ENCODE measurements at places on chromosomes 3 and 15. TPM values are rescaled to one million over a fixed set of nuclear protein-coding genes. Genes with fewer than 3 reads are reported as not detected.

GRCh38 chr3:170962411-170962810, 54.0 kb upstream of the EIF5A2 start:
- no peak for DNase-seq

DNA sequence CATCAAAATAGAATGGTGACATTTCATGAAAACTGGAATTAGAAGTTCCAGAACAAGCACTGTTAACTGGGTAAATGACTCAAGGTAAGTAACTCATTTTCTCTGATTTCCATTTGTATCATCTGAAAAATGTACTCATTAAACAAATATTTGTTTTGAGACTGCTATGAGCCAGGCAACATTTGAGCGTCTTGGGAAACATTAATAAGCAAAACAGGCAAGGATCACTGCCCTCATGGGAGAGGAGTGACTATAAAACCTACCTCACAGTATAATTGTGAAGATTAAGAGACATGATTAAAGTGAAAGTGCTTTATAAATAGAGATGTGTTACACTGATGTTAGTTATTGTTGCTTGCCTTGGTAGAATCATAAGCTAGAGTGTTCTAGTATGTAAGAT, 711.8 kb upstream of the UBE2E2 start:
- no peak for DNase-seq

- no peak for DNase-seq
These were observed 7.4 kb upstream of the LRRFIP2 start for GRCh38 chr3:37181756-37182155.

DNA sequence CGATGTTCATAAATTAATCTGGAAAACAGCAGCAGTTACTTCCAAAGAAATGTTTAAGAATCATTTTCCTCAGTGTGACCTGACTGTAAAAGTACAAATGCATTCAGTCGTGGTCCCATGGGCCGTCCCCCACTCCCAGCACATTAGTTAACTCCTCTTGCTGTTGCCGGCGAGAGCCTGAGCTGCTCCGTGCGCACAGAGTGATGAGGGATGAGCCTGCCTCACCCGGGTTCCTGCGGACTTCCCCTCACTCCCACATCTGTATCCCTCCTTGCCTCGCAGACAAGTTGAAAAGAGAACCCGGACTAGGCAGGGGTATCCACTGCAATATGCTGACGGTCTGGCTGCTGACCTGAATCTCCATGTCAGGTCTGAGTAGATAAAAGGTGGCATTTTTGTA, 861.7 kb upstream of the NR2F2 start:
- DNase-seq = no peak

- no peak for DNase-seq
These were observed 9.5 kb downstream of the ZBTB47 start for GRCh38 chr3:42662813-42663535.

GRCh38 chr3:4983739-4984510, 4.7 kb downstream of the BHLHE40 start:
- DNase-seq = peak; percentile 73

DNA sequence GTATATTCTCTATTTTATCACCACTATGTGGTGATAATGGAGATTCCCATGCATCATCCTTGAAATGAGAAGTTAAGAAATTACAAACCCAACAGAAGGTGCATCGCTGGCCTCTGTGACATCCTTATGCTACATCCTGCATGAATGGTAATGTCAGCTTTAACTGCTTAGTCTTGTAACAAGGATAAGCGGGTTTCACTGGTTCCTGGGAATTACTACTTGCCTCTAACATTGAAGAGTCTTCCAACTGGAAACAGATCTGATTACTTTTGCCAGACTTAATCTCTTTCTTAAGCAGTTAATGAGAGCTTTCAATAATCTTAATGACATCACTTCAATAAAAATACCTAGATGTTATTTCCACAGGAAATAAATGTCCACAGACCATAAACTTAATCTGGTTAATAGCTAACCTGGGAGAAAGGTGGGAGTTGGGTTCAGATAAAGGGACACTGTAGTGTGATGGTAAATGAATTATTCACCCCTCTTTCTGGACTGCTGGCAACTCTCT, 44.0 kb downstream of the FMN1 start:
- DNase-seq = no peak

DNA sequence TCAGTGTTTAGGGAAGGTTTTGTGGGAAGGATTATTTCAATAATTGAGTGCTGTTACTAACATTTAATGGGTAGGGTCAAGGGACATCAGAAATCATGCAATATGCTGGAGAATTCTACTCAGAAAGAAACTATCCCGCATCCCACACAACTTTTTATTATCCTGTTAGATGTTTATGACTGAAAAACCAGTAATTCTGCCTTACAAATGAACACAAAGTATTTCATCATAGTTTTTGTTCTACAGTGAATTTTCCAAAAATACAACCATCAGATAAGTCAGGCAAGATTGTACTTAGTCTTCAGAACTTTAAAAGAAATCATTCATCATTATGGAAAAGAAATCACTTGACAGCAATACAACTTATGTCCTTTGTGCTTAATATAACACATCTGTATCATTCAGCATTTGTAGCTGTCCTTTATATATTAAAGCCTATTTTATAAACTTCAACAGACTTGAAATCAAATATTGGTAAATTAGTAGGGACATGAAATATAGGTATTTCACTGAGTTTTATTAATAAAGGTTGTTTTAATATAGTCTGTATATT, 61.9 kb downstream of the TRPM7 start:
- no peak for DNase-seq

DNA sequence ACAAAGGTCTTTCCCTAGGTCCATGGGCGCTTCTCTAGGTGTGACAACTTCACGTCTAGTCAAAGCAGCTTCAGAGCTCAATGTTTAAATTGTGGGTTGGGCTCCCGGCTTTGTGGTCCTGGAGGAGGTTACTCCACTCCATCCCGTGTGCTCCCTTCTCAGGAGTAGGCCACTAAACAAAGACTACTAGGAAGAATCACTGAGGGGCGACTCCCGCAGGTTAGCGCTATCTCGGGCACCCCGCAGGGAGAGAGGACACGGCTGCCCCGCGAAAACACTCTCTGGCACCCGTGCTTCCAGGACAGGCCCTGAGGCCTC, 500 bp downstream of the PARP6 start:
- peak; percentile 31 for DNase-seq

GRCh38 chr3:169324452-169324785, 339.1 kb downstream of the MECOM start:
- no peak for DNase-seq

DNA sequence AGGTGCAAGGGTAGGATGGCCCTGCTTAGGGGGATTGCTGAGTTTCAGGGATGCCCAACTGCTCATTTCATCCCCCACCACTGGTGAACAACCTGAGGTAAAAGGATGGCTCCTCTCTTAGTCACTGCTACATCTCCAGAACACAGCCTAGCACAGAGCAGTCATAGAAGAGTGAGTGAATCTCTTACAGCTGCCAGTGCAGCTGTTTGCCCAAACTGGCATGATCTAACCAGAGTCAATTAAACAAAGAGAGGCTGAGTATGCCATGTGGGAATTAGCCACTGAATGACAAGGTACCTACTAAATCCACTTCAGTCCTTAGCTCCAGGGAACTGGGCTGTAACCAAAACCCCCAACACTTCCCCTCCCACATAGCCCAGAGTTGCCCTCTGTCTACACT, 6.8 kb upstream of the NCKIPSD start:
- DNase-seq = peak; percentile 28

GRCh38 chr3:9099702-9100512, 136.6 kb upstream of the RAD18 start:
- no peak for DNase-seq

- DNase-seq = peak; percentile 46
These were observed 48.0 kb upstream of the LDHAL6B start for GRCh38 chr15:59158701-59159034.

DNA sequence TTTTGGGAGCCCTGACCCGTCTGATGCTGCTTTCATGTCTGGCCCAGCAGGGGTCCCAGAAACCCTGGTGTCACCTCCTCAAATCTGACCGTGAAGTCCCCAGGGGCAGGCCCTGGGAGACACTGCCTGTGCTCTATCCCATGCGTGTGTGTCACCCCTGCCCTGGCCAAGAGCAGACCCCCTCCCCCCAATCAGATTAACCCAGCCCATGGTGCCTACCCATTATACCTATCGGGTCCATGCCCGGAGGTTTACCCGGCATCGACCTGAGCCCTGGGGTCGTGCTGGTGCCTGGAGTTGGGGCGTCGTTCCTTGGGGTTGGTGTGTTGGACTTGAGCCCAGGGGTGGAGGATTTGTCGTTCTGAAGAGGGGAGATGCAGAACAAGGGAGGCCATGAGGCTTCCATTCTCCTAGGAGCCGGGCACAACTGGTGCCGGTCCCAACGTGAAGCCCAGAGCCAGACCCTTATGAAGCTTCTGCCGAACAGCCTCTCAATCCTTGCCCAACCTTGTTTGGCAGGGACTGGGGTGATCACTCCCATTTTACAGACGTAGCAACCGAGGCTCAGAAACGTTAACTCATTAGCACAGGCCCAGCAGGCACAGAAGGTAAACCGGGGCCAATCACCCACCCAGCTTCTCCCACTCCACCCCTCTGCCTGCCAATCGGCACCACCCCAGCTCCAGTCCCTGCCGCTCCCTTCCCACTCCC, 39.6 kb downstream of the TLE3 start:
- no peak for DNase-seq

DNA sequence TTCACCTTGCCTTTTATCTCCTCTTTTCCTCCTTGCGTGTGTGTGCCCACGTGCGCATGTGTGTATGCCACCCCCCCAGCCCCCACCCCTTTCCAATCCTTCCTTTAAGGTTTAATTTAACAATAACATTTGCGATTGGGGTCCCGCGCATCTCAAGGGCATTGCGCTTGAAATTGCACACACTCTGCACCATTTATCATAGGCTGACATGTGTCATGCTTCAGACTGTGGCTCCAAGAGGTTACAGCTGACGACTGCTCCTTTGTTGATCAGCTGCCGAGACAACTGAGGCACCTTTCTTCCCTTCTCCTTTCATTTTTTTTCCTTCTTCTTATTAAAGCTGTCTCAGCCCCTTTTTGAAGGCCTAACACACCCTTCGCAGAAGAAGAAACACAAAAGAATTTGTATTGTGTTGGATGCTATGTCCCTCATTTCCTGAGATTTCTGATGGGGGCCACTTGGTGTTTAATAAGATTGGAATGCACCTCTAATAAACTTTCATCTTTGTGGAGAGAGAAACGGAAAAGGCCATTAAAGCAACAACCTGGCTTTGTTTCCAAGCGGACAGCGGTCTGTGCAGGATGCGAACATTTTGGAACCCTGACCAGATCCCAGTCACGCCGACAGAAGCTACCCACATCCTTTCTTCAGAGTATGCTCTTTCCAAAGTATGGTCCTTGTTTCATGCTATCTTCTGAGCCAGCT, 470.1 kb downstream of the MCTP2 start:
- no peak for DNase-seq

GABRB3 gene
- 4.8 TPM for total RNA-seq

RFTN1 gene
- 23.7 TPM for total RNA-seq

CCR8 gene
- total RNA-seq = 1.1 TPM

GPR149 gene
- total RNA-seq = 0.41 TPM

PIGB gene
- total RNA-seq = 6.4 TPM

CAMKV gene
- total RNA-seq = 0.51 TPM

SLC6A1 gene
- total RNA-seq = 3.1 TPM

TERC gene
- total RNA-seq = 179 TPM

EHHADH gene
- total RNA-seq = 3.8 TPM
